ENCODE measurements at places on chromosomes 11 and 22.

DNA sequence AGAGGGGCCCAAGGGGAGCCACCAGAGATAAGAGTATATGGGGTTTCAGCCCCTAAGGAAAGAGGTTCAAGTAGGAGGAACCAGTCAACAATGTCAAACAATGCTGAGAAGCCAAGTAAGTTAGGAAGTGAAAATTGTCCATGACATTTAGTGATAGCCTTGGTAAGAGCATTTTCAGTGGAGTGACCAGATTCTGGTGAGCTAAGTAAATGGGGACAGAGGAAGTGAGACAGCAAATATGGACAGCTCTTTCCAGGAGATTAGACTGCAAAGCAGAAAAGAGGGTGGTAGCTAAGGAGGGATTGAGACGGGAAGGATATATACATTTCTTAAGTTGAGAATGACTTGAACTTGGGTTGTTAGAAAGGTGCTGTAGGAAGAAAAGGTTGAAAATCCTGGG lies 22.9 kb downstream of the POLD3 start:
- DNase-seq: no peak

DNA sequence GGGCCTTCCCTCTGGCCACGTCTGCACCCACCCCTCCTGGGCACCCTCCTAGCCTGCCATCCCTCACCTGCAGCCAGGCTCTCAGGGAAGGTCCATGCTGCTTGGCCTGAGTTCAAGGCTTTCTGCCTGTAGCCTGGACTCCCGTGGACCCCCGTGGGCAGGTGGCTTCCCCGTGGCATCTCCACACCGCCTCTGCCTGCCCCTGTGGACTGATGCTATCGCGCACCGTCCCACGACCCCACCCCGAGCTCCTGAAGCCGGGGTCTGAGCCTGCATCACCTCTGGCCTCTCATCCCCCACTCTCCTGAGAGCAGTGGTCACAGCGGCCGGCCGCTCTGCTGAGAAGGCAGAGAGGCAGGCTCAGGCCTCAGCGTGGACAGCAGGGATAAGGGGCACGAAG lies 4.5 kb downstream of the IFITM5 start:
- no peak for DNase-seq

- no peak for DNase-seq
Measured at GRCh38 chr11:120709808-120710207, 198.3 kb downstream of the GRIK4 start.

DNA sequence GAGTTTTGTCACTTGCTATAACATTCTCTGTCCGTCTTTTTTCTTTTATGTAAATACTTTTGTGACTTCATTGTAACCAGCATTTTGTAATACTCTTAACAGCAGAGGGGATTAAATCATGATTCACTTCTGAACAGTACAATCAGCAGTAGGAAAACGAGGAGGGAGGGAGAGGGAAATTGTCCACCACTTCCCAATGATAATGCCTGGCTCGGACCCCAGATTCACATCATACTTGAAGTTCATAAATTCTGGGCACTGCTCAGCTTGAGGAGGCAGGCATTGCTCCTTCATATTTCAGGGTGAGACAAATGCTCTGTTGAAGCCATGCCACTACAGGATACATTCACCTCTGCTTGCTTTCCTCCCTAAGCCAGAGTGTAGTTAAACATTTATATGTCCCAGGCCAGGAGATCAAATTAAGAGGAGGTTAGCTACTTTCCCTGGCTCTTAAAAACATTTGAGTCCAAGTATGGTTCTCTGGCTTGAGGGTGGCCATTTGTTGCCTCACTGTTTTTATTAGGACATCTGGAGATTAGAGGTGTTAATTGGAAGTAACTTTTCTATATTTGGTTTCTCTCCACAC lies 129.0 kb upstream of the LDLRAD3 start:
- no peak for DNase-seq

- DNase-seq: no peak
Measured at GRCh38 chr11:47383071-47383470, 4.7 kb upstream of the SPI1 start.

- no peak for DNase-seq
Measured at GRCh38 chr22:23023294-23023693, 47.0 kb upstream of the GNAZ start.

- DNase-seq: no peak
Measured at GRCh38 chr22:32777987-32778386, 23.5 kb upstream of the TIMP3 start.

DNA sequence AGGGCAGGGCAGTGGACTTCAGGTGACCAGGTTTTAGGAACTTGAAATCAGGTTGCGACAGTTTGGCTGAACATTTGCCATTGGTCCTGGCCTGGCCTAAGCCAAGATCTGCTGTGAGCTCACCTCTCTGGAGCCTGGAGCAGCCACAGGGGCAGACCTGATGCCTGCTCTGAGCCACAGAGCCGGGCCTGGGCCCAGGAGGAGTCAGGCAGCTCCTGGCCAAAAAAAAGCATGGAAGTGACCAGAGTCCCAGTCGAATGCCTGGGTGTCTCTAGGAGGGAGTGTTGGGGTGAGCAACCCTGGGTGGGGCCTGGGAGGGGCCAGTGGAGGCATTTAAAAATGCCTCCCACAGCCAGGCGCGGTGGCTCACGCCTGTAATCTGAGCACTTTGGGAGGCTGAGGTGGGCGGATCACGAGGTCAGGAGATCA lies 6.0 kb upstream of the OMP start:
- no peak for DNase-seq

DNA sequence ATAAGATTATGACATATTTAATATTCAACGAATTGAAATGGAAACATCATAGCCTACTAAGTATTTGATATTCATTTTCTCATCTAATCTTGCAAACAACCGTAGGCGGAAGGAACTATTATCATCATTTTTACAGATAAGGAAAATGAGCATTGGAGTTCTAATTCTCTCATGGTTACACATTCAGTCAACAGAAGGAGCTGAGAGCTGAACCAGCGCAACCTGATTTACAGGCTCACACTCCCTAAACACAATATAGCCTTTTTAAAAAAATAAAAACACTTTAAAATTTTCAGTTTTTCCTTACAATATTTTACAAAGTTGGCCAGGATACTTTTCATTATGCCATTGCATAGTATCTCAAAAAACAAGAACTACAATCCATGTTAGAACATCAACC lies 74.8 kb downstream of the APOL5 start:
- no peak for DNase-seq

DNA sequence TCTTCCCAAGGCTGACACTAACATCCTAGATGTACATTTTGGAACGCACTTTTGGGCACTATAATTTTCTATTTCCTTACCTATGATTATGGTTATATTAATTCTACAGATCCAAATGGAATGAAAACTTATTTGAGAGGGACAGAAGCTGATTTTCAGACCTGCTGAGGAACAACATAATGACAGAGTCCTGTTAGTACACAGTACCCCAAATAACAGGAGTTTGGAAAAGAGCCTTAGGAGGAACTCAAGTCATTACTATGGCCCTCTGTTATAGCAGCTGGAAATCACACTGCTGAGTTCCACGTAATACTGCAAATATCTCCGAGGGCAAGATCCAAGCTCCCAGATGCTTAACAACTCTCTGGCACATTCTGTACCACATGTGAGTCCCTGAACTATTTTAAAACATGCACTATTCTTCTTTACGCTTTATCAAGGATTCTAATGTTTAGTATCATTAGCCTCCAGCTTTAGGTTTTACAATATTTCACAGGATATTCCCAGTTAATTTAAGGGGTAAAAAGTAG lies 1027.7 kb upstream of the CCDC90B start:
- no peak for DNase-seq

DNA sequence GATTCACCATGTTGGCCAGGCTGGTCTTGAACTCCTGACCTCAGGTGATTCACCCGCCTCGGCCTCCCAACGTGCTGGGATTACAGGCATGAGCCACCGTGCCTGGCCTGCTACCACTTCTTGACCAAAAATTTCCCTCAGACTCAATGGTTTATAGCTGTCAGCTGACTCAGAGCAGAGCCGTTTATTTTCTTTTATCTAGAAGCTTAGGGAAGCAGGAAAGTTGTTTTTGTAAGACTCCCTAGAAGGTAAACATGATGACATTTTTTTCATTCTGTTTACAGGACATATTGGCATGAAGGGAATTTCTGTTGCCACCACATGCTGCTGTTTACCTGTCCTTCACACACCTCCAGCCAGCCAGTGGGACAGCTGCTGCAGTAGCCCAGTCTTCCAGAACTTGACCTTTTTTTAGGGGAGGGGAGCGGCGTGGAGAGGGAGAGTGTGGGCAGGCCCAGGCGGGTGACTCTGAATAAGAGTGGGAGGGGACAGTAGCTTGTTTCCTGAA lies 56.1 kb upstream of the PTPRJ start:
- DNase-seq: no peak

Measured in cerebellar cortex (tissue), 1 donor.